ENCODE measurements at places on chromosomes 3 and 15. TPM values are rescaled to one million over a fixed set of nuclear protein-coding genes. Genes with fewer than 3 reads are reported as not detected.

SOX14 gene
- not detected for total RNA-seq

FBXO45 gene
- 8.0 TPM for total RNA-seq

ETV5 gene
- total RNA-seq: 42.3 TPM

DNA sequence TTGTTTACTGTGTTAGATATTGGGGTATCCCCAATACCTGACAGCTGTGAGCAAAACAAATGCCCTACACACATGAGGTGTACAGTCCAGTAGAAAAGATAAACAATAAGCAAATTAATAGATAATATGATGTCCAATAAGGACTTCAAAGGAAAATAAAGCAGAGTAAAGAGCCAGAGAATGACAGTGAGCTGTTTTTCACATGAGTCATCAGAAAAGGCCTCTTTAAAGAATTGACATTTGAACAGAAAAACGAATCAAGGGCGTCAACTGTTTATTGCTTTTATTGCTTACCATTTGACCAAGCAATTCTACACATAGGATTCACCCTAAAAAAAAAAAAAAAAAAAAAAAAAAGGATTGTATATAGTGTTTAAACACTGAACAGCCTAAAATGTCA lies 96.6 kb upstream of the FLNB start:
- H3K27me3 ChIP-seq: no peaks in the 10 kb centered on the region
- H3K27ac ChIP-seq: no peak overlapping the region
- DNase-seq: no peak
- H3K4me3 ChIP-seq: no peak overlapping the region
